ENCODE measurements at places on chromosomes 6 and 20.

DNA sequence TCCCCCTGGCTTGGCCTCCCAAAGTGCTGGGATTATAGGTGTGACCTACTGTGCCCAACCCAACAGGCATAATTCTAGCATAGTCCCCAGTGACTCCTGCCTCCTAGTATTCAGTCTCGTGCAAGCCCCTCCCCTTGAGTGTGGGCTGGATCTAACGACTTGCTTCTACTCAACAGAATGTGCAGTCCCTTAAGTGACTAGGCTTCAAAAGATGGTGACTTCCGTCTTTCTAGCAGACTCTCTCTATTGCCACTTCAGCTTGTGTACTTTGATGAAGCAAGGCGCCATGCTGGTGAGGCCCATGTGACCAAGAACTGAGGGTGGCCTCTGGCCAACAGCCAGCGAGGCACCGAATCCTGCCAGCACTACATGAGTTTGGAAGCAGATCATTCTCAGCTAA, 109.6 kb upstream of the TRAF3IP2 start:
- DNase-seq = no peak

DNA sequence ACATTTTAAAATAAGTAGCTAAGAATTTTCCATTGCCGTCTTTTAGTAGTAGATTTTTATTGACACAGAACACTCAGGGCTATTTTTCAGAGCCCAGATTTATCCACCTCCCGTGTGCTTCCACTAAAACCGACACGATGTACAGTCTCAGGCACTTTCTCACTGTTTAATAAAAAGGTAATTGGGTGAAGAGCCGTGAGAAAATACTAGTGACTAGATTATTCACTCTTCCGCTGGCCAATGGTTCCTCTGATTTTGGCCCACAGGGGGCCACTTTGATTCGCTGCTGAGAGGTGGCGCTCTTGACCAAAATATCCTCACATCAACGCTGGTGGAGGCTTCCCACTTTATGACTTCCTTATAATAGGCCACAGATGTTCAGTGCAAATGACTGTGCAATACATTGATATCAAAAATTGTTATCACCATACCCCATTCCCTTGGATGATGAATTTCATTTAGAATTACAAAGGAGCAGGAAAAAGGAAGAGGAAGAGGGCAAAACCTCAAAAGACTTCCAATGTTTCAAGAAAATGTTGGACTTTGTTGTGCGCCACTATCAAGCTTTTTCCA, 12.3 kb upstream of the HDDC2 start:
- no peak for DNase-seq

GRCh38 chr6:169725125-169726048, 1.1 kb upstream of the PHF10 start:
- no peak for DNase-seq

- DNase-seq = no peak
Observed at GRCh38 chr20:58133020-58133808, 95.2 kb downstream of the ANKRD60 start.

DNA sequence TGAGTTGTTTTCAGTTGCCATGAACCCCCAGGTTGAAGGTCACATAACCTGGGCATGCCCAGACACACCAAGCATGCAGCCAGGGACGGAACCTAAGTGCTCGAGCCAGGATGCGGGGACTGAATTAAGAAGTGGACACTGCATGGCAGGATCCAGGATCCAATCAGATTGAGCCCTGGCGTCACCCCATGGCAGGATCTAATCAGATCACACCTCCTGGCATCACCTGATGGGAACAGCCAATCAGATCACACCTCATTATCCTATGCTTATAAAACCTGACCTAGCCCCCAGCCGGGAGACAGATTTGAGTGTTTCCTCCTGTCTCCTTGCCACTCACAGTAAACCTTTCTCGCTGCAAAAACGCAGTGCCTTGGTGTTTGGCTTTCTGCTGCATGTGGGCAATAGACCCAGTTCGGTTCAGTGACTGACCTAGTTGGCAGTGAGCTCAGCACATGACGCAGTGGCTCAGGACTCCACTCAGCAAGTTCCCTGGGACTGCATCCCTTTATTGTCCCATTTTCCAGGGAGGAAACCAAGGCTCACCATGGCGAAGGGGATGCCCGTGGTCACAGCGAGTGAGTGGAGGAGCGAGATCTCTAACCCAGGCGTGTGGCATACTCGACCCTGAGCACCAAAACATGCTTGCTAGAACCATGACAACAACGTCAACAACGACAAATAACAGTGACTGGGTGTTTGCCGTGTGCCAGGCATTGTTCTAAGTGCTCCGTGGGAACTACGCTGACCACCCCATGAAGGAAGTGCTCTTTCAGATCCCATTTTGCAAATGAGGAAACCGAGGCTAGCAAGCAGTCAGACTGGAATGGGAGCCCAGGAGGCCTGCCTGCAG, 66.3 kb downstream of the RBM38 start:
- no peak for DNase-seq

- DNase-seq = no peak
Observed at GRCh38 chr6:118171852-118172251, 264.8 kb downstream of the SLC35F1 start.

- DNase-seq = no peak
Observed at GRCh38 chr20:16922834-16923233, 174.7 kb downstream of the OTOR start.

DNA sequence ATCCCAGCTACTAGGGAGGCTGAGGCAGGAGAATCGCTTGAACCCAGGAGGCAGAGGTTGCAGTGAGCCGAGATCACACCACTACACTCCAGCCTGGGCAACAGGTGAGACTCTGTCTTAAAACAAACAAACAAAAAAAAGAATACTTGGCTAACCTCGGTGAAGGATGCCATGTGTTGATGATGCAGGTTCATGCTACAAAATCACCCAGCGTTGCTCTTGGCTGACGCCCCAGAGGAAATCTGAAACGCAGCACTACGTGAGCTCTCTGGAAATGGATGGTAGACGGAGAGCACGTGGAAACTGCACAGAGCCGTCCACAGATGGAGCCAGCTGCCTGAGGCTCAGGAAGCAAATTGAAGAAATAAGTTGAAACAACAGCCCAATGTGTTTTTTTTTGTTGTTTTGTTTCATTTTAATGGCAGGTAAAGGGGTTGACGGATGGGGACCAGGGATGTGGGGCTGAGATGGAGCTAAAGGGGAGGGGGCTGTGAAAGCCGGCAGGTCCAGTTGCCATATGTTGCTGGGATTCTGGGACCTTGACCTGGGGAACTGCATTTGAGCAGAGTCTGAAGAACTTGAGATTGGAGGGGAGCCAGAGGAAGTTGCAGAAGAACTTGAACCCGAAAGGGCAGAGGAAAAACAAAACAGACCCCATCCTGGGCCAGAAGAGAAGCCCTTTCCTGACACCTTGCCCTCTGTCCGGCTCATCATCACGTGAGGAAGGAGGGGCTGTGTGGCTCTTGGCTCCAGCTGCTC, 12.8 kb upstream of the MANBAL start:
- no peak for DNase-seq

DNA sequence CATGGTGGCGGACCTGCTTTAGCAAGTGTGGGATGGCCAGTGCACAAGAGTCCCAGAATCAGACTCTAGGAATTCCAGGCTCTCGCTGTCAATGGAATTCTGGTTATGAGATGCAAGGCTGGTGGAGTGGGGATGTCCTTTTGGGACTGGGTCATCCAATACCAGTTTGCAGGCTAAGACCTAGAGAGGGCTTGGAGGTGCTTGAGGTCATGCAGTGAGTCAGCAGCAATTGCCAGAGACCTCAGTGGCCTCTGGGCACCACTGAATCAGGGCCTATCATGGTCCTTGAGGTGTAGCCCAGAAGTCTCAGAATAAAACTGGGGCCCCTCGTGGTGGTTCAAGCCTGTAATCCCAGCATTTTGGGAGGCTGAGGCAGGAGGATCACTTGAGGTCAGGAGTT, 1.4 kb upstream of the SCRT2 start:
- DNase-seq = no peak

- DNase-seq = no peak
Observed at GRCh38 chr20:44642203-44643153, 9.0 kb downstream of the ADA start.

- DNase-seq = no peak
Observed at GRCh38 chr20:41574802-41575389, 43.3 kb downstream of the CHD6 start.

DNA sequence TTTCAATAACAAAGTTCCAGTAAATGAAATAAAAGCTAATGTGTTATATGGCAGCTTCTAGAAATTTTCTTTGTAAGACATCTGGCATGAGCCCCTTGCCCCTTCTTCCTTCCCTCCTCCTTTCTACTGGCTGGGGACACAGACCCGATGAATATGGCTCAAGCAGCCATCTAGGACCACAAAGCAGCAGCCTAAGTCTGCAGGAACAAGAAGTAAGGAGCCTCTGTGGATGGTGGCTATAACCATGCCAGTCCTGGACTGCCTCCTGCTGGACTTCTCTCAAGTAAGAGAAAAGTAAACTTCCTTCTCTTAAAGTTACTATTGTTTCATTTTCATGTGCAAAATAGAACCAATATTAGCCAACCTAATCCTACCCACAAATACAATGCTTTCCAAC, 114.9 kb upstream of the DST start:
- no peak for DNase-seq

- DNase-seq = no peak
Observed at GRCh38 chr6:157253017-157253416, 70.3 kb downstream of the TMEM242 start.

- no peak for DNase-seq
Observed at GRCh38 chr6:53718597-53719460, 53.3 kb upstream of the KLHL31 start.
